T-helper 9 cell (primary cell): ENCODE measurements at places on chromosomes 4 and X.

DNA sequence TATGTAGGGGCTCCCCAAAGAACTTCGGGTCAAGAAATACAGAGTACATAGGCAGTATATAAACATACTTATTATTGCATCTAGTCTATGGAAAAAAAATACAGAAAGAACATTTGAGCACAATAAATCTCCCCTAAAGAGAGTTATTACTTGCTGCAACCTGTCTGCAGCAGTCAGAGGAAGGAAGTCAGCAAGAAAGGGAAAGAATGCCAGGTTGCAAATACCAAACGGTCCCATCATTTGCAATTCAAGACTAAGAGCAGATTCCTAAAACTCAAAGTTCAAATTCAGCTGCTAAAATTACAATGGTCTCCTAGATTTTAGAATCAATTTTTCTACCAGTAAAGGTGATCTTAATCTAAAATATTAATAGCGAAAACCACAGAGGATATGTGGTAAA lies 236.2 kb upstream of the NUDT6 start:
- no peak for DNase-seq

DNA sequence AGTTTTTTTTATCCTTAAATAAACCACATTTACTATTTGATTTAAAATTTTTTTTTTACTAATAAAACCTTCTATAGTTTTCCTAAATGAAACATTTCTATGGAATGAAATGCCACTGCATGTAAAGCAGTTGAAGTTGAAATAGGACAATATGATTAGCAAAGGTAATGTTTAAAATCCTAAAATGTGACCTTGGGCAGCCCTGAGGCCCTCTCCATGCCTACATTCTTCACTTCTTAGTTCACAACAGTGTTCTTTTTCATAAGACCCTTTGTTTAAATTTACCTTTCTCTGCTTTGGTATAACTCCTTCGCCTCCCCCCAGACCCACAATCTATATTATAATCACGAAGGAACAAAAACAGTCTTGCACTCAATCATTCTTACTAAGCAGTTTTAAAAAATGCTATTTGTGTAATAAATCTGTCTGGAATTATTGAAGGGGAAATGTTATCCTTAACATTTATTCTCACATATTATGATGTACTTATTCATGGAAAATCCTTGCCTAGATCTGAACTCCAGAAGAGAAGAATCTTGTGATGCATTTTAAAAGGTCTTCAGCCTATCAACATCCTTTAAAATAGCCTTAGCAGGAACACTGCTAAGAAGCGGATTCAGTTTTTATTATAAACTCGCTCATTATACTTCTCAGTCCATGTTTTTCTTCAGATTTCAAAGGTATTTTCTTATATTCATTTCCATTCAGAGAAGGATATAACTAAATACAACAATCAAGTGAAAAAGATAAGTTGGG lies 124.6 kb upstream of the NAP1L5 start:
- no peak for DNase-seq

- DNase-seq, result no peak
These were observed 38.9 kb downstream of the NUDT9 start for GRCh38 chr4:87461281-87461700.

DNA sequence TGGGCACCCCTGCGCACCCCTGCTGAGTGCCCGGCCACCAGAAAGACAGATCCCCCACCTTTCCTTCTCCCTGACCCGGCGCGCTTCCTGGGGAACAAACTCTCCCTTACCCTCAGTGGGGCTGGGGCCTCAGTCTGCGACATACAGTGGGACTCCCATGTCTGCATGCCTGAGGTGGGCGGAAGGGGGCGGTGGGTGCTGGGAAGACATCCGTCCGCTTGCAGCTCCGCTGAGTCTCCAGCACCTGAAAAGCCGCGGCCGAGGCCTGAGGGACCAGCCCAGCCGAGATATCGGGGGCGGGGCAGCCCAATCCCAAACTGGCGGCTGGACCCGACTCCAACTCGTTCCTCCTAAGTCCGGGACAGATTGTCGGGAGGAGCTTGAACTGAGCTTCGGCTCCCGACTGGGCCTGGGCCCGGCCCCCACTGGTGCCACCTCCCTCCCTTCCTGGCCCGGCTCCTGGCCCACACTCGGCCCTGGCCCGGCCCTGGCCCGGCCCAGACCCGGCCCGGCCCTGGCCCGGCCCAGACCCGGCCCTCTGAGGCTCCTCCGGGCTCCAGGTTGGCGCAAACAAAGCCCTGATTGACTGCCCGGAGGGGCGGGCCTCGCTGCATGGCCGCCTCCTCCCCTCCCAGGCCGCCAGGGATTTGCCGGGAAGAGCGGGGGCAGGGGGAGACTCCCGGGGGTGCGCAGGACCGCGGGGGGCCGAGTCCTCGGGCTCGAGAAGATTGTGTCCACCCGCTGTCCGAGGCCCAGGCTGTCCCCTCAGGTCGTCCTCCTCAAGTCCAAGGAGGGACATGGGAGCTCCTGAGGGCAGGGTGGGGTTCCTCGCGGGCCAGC lies 877 bp upstream of the SLC16A2 start:
- DNase-seq, result no peak

DNA sequence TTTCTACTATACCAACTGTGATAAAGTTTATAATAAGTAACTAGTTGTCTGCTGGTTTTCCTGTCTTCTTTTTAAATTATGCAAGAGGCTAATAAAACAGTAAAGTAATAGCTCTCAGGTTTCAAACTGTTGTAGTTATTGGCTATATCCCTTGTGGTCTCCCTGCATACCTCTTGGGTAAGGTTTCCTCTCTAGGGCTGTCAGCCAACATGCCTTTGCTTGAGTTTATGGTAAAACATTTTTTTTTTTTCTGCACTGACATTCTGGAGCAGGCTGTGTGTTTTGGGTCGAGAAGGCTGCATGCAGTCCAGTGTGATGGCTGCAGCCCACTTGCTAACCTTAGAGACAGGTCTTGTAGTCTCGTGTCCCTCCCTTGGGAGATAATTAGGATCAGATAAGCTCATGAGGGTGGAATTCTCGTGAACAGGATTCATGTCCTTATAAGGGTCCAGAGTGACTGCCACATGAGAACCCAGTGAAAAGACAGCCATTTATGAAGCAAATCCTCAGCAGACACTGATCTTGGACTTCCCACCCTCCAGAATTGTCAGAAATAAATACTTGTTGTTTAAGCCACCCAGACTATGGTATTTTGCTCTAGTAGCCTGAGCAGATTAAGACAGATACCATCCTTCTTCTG lies 831.2 kb downstream of the CCSER1 start:
- no peak for DNase-seq

DNA sequence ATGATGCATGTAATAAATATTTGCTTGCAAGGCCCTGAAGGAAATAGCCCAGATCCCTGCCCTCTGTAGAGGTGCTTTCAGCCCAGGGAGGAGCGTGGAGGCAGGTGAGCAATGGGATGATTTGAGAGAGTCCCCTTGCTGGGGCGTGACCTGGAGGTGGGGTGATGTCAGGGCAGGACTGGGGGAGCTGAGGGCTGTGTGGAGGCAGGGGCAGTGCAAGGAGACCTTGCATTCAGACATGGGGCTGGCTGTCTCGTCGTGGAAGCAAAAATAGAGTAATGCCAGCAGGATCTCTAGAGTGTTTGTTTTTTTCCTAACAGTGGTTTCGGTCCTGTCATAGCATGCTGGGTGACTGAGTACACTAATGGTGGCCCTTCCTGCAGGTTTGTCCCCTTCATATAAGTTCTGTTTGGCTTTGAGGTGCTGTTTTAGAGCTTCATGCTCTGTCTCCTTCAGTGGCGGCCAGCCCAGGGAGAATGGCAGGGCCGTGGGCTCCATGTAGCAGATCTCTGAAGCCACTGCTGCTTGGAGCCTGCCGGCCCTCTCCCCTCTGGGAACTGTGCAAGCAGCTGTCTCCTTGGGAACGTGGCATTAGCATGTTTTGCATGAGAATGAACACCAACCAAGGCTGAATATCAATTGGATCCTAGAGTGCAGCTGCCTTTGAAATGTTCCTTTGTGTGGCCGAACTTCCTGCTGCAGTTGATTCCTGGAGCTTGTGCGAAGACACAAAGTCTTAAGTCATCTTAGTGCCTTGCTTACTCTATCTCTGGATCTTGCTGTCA lies 39.3 kb upstream of the CLDN34 start:
- DNase-seq, result no peak
